Glomerular endothelial cell (primary cell): ENCODE measurements at places on chromosomes 1 and 21. TPM values are rescaled to one million over a fixed set of nuclear protein-coding genes. Genes with fewer than 3 reads are reported as not detected.

The GJB3 gene
- 0.35 and 0.87 TPM in 2 replicates for total RNA-seq

The AQP10 gene
- not detected in 2 replicates for total RNA-seq

The LCE6A gene
- total RNA-seq: not detected in 2 replicates

The DIO1 gene
- not detected in 2 replicates for total RNA-seq

The TAS1R1 gene
- not detected in 2 replicates for total RNA-seq

The HMCN1 gene
- total RNA-seq: 1.3 and 9.2 TPM in 2 replicates

The RGS13 gene
- total RNA-seq: not detected in 2 replicates

The FBXO2 gene
- 0.12 and 0.92 TPM in 2 replicates for total RNA-seq

The WDR64 gene
- not detected in 2 replicates for total RNA-seq

The ACTL8 gene
- total RNA-seq: not detected in 2 replicates

The CASZ1 gene
- 5.7 and 6.2 TPM in 2 replicates for total RNA-seq

The RXFP4 gene
- total RNA-seq: not detected in 2 replicates

The PLEKHN1 gene
- total RNA-seq: 1.4 and 2.0 TPM in 2 replicates

The PTAFR gene
- total RNA-seq: not detected in 2 replicates

The MRPL24 gene
- total RNA-seq: 48.3 and 79.0 TPM in 2 replicates

The TMEM52 gene
- 0.18 TPM in 1 of 2 replicates, not detected in the other for total RNA-seq

The PLA2G2F gene
- total RNA-seq: not detected in 2 replicates

The KCNK1 gene
- total RNA-seq: 0.70 and 1.7 TPM in 2 replicates

The DENND2C gene
- 1.2 and 1.3 TPM in 2 replicates for total RNA-seq

The REN gene
- total RNA-seq: 0.10 and 0.29 TPM in 2 replicates

The KLHDC9 gene
- total RNA-seq: 5.3 and 7.2 TPM in 2 replicates

The GCSAML gene
- total RNA-seq: not detected in 2 replicates

The C1orf74 gene
- 1.1 and 1.5 TPM in 2 replicates for total RNA-seq

The CHI3L1 gene
- 0.12 and 0.48 TPM in 2 replicates for total RNA-seq

The NMNAT1 gene
- 6.6 and 8.9 TPM in 2 replicates for total RNA-seq

The CLDN17 gene
- total RNA-seq: not detected in 2 replicates

The LCE2A gene
- not detected in 2 replicates for total RNA-seq

The CFHR2 gene
- total RNA-seq: not detected in 2 replicates

The RAB7B gene
- 0.63 TPM in 1 of 2 replicates, not detected in the other for total RNA-seq

The KRTCAP2 gene
- total RNA-seq: 121 and 150 TPM in 2 replicates

The CDC42BPA gene
- 83.6 and 129 TPM in 2 replicates for total RNA-seq

The NPL gene
- total RNA-seq: 1.8 and 2.7 TPM in 2 replicates

The SPRR2E gene
- not detected in 2 replicates for total RNA-seq

The DISP1 gene
- 1.6 and 3.2 TPM in 2 replicates for total RNA-seq

The SRGAP2C gene
- total RNA-seq: 20.2 and 22.3 TPM in 2 replicates

The CRYAA gene
- total RNA-seq: not detected in 2 replicates

The CDA gene
- 0.92 and 3.4 TPM in 2 replicates for total RNA-seq

The OPRD1 gene
- under 0.01 TPM in 1 of 2 replicates, not detected in the other for total RNA-seq

The HAO2 gene
- not detected in 2 replicates for total RNA-seq
